ENCODE measurements at places on chromosomes 2 and 18.

DNA sequence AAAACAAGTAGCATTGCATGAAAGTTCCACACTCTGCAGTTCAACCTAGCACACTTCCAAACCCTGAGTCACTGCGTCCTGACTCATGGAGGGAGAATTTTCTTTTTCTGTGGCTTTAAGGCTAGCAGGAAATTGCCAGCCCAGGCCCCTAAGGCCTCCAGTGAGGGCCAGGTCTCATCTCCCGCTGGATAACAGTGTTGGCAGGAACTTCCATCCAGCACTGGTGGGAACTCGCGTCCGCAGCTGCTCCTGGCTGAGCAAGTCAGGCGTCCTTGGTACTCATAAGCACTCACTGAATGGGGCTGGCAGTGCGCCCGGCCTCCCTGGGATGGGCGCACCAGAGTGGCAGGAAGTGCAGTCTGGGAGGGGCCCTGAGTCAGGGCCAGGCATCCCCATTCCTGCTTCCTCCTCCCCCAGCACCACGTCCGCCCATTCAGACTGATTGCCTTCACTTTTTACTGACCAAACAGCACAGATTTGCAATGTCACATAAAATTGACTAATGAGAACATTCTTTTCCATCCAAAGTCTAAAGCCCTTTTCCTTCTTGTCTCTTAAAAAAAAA is 14.3 kb downstream of the MALL start:
- peak; percentile 99 for DNase-seq

- DNase-seq: no peak
Observed at GRCh38 chr2:151767536-151767935, 33.3 kb upstream of the NEB start.

GRCh38 chr2:81481994-81482368 is 1177.4 kb upstream of the LRRTM1 start:
- DNase-seq: no peak

GRCh38 chr2:141001750-141002149 is 1129.1 kb downstream of the LRP1B start:
- DNase-seq: no peak

GRCh38 chr2:71887196-71887595 is 260.5 kb downstream of the CYP26B1 start:
- no peak for DNase-seq

DNA sequence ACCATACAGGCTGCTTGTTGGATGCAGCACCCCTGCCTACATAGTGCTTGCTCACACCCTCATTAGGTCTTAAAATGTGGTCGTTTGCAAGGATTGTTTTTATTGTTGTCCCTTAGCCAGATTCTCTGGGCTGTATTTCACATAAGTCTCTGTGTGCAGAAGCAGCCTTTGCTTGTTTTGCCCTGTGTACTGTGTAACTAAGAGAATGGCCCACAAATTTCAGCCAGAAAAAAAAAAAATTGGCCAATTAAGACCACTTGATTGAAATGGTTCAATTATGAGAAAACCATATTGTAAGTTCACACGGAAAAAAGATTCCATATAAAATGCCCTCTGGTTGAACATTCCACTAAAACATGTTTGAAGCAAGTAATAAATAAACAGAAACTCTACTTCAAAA is 377.1 kb upstream of the SOX11 start:
- DNase-seq: no peak

GRCh38 chr2:173021939-173022371 is 53.7 kb upstream of the MAP3K20 start:
- DNase-seq: no peak

- DNase-seq: no peak
Observed at GRCh38 chr2:24272907-24273306, 87.4 kb downstream of the ITSN2 start.

- DNase-seq: no peak
Observed at GRCh38 chr18:66346833-66347588, 256.9 kb downstream of the CDH19 start.

DNA sequence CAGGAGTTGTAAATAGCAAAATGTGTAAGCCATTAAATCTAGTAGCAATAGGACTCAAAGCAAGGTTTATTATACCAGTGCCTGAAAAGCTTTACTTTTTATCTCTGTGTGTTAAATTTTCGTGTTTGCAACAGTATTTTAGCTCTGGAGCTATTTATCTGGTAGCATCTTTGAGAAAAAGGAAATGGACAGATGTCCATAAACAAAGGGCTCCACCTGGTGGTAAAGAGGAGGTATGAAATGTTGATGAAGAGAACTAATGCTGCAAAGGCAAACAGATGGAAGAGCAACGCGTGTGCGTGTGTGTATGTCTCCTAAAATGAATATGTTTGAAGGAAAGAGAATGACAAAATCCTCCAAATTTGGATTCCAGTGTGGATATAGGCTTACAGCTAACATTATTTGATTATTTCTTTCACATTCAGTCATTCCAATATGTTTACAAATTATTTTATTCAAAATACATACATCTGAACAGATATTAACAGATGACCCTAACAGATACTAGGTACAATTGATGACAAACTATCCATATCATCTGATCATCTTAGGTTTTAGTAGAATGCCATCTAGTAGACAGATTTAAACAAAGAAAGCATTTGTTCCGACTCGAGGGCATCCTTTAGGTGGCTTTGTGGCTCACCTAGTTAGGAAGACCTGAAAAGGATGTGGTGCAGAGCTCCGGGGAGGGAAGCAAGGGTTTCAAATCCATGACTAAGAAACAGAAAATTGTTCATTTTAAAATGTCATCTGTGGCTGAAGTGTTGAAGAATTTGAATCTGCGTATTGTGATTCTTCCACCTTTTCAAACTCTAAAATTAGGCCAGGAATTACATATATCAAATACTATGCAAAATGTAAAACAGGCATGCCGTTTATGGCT is 383.3 kb downstream of the MTX2 start:
- no peak for DNase-seq

DNA sequence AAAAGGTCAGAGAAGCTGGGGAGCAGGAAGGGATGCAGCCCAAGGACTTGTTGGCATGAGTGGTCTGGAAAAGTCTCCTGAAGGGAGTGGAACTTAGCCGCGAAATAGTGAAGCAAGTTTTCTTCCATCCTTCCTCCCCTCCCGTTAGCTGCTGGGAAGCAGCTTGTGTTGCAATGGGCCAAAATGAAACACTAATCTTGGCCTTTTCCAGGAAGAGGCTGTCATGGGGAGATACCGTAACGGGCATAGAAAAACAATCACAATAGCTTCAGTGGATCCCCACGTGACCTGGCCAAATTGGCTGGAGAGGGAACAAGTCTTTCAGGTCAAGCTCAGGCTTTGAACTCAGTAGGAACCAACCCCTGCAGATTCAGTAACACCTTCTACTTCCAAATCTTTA is 49.3 kb downstream of the SEMA4F start:
- DNase-seq: no peak

- no peak for DNase-seq
Observed at GRCh38 chr2:1418566-1418965, 5.3 kb downstream of the TPO start.

- no peak for DNase-seq
Observed at GRCh38 chr2:16664052-16664731, 1.4 kb downstream of the CYRIA start.

DNA sequence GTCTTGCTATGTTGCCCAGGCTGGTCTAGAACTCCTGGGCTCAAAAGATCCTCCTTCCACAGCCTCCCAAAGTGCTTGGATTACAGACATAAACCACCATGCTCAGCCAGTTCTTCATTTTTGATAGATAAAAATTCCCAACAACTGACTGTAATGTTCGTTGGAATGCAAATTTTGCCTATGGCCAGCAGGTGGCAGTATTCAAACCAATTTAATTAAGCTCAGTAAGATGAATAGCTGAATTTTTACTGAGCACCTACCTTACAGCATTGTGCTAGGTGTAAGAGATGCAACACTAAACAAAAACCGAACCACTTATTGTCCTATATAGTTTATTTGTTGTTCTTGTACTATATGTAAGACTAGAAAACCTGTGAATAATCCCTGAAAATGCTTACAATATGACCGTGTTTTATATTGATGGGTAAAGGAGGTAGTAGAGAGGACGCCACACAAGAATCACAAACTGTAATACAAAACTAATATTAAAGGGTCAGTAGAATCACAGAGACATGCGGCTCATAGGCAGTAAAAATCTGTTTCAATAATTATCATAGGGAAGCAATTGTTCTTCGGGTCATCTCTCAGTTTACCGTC is 8.2 kb upstream of the TMEM182 start:
- DNase-seq: peak; percentile 10

- DNase-seq: peak; percentile 75
Observed at GRCh38 chr2:30421604-30422443, 25.2 kb upstream of the LCLAT1 start.

GRCh38 chr2:120319123-120319522 is 26.8 kb upstream of the INHBB start:
- no peak for DNase-seq

DNA sequence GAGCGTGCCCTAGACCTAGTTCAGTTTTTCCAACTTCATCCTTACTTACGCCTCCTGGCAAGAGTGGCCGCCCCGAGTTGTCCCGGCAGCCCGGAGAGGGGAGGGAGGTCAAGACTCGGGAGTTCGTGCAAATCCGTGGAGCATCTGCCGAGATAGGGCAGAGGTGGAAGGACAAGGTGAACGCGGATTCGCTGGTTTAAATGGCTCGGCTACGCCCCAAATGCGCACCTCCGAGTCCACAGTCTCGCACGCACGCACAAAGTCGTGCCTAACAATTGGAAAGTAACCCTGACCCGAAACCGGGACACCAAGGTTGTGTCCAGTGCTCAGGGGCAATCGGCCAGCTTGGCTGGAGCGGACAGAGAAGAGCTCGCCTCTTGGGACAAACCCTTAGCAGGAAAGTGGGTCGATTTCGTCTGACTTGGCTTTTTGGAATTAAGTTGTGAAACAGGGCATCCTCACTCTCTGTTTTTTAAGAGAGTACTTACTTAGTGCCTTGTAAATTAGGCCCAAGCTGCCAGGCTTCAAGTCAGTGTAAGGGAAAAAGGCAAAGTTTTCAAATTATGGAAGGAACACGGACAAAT is 726 bp upstream of the SS18 start:
- no peak for DNase-seq

DNA sequence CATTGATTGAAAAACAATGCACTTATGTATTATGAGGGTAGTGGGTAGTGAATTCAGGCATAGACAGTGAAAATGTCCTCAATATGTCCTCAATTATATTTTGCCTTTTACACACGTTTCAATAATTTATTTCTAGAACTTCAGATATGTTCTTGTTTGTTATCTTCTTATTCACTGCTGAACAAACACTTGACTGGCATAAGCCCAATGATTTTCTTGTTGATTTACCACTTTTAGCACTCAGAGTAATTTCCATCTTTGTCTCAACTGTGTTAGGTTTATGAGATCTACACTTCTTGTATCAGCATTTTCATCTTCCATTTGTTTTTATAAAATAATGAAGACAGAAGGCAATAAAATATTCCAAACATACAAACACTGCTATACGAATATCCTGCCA is 61.8 kb upstream of the DCC start:
- no peak for DNase-seq

DNA sequence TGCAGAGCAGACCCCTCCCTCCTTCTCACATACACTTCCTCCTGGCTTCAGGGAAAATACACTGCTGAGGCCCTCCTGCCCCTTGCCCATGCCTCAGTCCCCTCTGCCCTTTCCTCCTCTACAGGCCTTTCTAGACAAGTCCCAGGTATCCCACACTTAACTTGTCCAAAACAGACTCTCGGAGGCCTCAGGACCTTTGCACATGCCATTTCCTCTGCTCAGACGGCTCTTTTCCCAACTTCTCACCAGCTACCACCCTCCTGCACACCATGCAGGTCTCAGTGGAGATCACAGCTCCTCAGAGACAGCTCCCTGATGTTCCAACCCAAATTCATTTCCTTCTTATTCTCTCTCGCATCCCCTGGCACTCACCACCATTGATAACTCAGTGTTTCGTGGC is 11.7 kb downstream of the TBC1D8 start:
- no peak for DNase-seq

DNA sequence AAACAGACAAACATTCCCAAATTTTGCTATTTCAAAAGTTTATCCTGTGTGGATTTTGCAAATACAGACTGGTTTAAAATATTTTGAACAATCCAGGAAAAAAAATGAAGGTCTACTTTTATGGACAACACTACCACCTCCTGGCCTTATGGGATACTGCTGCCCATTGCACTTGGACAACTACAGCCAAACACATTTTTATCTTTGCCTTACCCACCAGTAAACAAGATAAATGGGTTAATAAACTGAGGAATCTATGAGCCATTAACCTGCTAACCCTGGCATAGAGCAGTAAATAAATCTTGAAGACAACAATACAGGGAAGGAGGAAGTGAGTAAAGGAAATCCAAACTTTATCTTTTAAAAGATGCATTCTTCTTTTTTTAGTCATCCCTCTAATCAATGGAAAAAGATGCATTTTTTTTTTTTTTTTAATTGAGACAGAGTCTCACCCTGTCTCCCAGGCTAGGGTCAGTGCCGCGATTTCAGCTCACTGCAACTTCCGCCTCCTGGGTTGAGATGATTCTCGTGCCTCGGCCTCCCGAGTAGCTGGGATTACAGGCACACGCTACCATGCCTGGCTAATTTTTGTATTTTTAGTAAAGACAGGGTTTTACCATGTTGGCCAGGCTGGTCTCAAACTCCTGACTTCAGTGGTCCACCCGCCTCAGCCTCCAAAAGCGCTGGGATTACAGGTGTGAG is 2.1 kb upstream of the SPIRE1 start:
- DNase-seq: no peak

GRCh38 chr2:67210430-67210829 is 186.7 kb upstream of the ETAA1 start:
- DNase-seq: no peak

Measured in AG04449 (cell line).